CD8-positive, alpha-beta memory T cell (primary cell): ENCODE measurements at places on chromosomes 4 and X. TPM values are rescaled to one million over a fixed set of nuclear protein-coding genes. Genes with fewer than 3 reads are reported as not detected.

The FAM236A gene
- not detected for total RNA-seq

DNA sequence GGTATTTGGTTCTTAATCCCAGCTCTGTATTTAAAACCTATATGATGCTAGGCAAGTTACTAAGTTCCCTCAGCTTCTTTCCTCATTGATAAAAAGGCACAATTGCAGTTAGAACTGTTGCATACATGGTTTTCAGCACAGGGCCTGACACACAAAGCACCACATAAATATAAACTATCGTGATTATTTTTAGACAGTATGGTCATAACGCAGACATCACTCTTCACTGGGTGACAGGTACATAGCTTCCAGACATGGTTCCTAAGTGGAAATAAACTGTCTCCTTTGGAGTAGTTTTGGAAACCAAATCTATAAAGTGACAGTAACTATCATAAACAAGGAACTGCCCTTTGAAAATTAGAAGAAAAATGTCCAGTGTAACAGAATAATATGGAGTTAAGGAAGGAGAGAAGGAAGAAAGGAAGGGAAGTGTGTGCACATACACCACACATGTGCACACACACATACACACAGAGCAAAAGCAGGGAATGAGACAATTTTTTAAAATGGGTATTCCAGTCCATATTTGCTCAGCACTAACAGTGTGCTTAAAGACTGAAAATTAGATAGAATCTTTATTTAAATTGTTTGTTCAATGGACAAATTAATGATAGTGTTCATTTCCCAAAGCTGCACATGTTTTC is 12.5 kb upstream of the G3BP2 start:
- DNase-seq = no peak

DNA sequence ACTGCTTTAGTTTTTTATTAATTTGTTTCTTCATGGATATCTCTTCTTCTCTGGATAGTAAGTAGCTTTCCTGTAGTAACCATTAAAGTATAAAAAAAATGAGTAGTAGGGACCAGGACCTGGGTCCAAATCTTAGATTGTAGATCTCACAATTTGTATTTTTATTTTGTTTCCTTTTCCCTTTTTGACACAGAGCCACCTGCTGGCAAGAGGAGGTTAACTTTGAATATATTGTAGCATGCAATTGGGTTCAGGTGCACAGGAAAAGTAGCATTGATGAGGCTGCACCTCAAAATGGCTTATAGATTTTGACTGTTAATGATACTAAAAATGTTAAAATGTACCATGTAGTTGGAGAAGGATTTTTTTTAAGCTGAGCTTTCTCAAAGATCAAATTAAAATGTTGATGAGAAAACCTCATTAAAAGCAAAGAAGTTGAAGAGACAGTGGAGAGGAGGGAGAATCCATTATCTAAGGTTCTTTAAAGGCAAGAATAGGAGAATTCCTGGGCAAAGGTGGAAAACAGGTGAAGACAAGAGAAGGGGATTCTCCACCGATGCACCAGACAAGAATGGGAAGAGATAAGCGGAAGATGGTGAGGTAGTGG is 48.3 kb upstream of the HPGDS start:
- no peak for DNase-seq

DNA sequence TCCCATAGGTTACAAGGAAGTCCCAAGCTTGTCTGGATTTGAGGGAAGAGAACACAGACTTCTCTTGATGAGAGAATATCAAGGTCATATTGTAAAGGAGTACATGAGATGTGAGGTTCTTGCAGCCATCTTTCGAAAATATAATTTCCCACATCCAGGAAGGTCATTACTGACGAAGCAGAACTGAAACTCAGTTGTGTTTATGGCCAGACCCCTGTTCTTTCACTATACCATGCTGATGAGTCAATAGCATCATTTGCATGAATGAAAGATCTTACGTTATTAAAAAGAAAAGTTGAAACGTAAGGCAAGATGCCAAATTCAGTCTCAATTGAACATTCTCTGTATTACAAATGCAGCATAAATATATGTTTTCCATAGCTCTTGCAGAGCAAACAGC is 14.2 kb upstream of the CCDC149 start:
- no peak for DNase-seq

GRCh38 chr4:1595789-1596325 is 88.3 kb downstream of the FAM53A start:
- no peak for DNase-seq

DNA sequence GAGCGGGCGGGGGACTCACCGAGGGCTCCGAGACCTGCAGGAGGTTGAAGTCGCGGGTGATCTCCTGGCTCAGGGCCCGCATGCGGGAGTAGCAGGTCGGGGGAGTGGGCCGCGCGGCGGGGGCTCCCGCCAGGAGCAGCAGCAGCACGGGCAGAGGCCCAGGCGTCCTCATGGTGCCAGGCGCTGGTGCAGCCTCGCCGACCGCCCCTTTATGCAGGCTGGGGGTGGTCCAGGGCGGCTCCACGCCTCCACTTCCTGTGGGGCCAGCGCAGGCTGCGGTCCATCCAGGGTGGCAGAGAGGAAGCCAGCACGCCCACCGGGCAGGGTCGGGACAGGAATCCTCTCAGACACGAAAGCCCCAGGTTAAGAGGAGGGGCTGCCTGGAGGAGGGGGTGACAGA is at the start of gene CYTL1:
CYTL1 (minus strand) TSS at position 185 of the 400 bp plus-strand sequence; CDS start at position 172, 13 bp downstream.
- no peak for DNase-seq

- DNase-seq = no peak
Measured at GRCh38 chr4:165208741-165209388, 1.5 kb downstream of the KLHL2 start.

- no peak for DNase-seq
Measured at GRCh38 chr4:170089274-170089667, 485 bp downstream of the AADAT start.

GRCh38 chr4:158208963-158209640 is 1.2 kb upstream of the TMEM144 start:
- DNase-seq = no peak

GRCh38 chrX:123918106-123918721 is 43.3 kb upstream of the STAG2 start:
- no peak for DNase-seq

- no peak for DNase-seq
Measured at GRCh38 chr4:156362581-156362980, 408.9 kb upstream of the CTSO start.

GRCh38 chr4:30295652-30296051 is 424.5 kb upstream of the PCDH7 start:
- DNase-seq = no peak

DNA sequence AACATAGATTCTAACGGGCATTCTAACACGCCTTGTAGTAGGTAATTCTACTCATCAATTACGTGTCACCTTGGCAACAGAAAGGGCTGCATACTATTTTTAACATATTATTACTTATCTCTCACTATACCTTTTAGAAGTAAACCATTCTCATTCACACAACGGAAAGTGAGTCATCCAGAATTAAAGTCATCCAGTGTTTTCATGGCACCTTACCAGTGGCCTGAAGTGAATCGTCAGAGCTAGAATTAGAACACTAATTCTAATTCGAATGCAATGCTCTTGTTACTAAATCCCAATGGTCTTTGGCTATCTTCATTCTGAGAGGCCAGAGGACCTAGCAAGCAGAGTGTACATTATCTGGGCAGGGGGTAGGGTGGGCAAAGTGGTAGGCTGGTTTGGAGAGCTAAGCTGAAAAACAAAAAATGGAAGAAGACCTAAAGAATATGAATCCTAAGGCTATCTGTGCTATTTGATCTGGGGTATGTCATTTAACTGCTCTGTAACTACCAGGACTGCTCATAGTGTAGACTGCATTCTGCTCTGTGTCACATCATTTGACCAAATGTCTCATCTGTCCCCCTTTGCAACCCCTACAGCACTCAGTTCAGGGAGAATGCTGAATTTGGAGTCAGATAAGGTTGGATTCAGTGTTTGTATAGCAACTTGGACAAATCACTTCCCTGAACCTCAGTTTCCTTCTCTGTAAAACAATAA is 96.5 kb downstream of the HDAC8 start:
- DNase-seq = no peak

DNA sequence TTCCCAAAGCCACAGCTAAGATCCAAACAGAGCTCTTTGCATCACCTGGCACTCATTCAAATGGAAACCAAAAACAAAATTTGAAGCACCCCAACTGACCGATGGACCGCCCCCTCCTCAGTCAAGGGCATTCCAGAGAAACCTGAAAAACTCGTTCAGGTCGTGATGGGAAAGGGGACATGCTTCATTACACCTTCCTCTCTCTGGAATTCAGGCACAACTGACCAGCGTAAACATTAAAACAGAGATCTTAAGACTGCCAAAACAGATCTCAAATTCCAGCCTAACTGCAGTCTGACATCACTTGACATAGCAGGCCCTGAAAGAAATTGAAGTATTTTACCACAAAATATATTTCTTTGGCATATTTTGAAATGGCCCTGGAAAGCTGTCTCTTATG is 28.5 kb downstream of the PTTG2 start:
- no peak for DNase-seq
